ENCODE measurements at places on chromosomes 7 and 10. TPM values are rescaled to one million over a fixed set of nuclear protein-coding genes. Genes with fewer than 3 reads are reported as not detected.

- DNase-seq = no peak
- H3K27me3 ChIP-seq = no peaks in the 10 kb centered on the region
- no peak overlapping the region for H3K4me3 ChIP-seq
- no peaks in the 10 kb centered on the region for H3K36me3 ChIP-seq
- no peaks in the 10 kb centered on the region for H3K4me1 ChIP-seq
- H3K27ac ChIP-seq = no peak overlapping the region
Measured at GRCh38 chr7:131895541-131896164, 339.2 kb upstream of the PODXL start.

GRCh38 chr10:62059217-62059920 is 157.9 kb downstream of the ARID5B start:
- no peak for DNase-seq
- no peaks in the 10 kb centered on the region for H3K27me3 ChIP-seq
- no peak overlapping the region for H3K27ac ChIP-seq

- H3K4me1 ChIP-seq = no peaks in the 10 kb centered on the region
- DNase-seq = no peak
- no peaks in the 10 kb centered on the region for H3K36me3 ChIP-seq
Measured at GRCh38 chr10:99917963-99918825, 91.6 kb downstream of the DNMBP start.

DNA sequence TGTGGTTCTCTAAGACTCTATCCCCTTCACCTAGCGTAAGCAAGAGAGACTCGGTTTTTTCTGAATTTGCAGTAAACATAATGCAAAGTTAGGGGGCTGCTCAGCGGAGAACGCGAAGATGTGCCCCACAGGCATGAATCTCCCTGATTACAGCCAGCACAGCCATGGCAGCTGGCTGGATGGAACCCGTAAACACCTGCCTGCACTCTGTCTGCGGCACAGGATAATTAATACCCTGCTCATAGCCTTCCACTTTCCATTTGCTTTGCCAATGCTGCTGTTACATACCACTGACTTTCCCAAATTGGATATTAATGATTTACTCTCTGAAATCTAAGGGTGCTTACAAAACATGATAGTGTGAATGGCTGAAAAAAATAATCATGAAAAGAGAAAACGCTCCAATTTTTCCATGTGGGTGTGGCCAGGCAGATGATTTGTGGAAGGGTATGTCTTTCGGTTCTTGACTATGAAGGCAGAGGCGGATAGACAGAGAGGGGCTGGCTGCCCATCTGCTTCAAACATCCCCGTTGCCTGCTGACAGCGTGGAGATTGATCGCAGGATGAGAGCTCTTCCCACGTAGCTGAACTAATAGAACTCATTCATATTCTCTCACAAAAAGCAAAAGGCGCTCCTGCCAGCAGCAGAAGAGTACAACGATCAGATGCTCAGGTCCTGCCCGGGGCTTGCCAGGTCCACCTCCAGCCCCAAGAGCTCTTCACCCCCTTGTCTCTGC is 193.2 kb upstream of the GHITM start:
- H3K27me3 ChIP-seq = no peaks in the 10 kb centered on the region
- no peak overlapping the region for H3K27ac ChIP-seq
- DNase-seq = no peak

GRCh38 chr10:58838561-58839208 is 326.0 kb downstream of the BICC1 start:
- DNase-seq = no peak
- no peaks in the 10 kb centered on the region for H3K4me1 ChIP-seq

- no peak overlapping the region for H3K4me3 ChIP-seq
- H3K36me3 ChIP-seq = no peaks in the 10 kb centered on the region
- H3K4me1 ChIP-seq = peaks cover 42% of the 10 kb centered on the region
- DNase-seq = peak; percentile 25
- H3K27me3 ChIP-seq = peaks cover 16% of the 10 kb centered on the region
- H3K27ac ChIP-seq = peak overlapping the region; percentile 48
Measured at GRCh38 chr7:30163231-30163894, 28.6 kb downstream of the MTURN start.

GRCh38 chr7:119925581-119926289 is 347.2 kb upstream of the KCND2 start:
- no peak overlapping the region for H3K4me3 ChIP-seq
- no peaks in the 10 kb centered on the region for H3K36me3 ChIP-seq
- DNase-seq = peak; percentile 89
- peaks cover 7% of the 10 kb centered on the region for H3K4me1 ChIP-seq

GRCh38 chr10:102436312-102436711 is 3.9 kb upstream of the CUEDC2 start:
- H3K4me1 ChIP-seq = peaks cover 29% of the 10 kb centered on the region
- peak overlapping the region; percentile 78 for H3K27ac ChIP-seq
- H3K27me3 ChIP-seq = no peaks in the 10 kb centered on the region

DNA sequence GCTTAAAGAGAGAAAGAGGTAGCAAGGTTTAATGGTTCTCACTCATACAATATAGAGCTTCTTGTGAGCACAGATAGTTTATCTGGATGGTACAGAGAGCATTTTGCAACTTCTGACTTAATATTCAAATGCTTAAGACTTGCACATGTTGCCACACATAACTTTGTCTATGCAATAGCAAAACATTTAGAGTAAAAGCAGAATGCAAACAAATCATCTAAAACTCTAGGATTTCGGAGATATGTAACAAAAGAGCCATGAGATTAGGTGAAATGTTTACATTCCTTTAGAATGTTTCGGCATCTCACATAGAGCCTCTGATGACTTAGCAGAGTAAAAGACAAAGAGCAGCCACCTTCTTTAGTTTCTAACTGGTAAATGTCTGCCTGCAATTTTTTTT is 717.1 kb upstream of the LRRN3 start:
- no peak overlapping the region for H3K4me3 ChIP-seq
- no peaks in the 10 kb centered on the region for H3K4me1 ChIP-seq
- no peak overlapping the region for H3K27ac ChIP-seq
- H3K36me3 ChIP-seq = no peaks in the 10 kb centered on the region

DNA sequence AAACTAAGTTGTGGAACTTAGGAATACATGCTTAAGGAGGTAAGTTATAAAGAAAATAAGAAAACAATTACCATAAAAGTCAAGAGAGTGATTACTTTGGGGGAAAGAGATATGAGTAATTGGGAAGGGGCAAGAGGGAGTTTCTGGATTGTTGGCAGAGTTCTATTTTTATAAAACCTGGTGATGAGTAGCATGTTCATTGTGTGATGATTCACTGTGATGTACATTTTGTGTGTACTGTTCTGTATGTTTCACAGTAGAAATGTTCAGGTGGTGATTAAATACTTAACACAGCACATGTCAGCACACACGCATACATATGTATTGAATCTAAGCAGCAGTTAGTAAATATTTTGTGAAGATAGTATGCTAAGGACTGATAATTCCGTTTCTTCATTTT is 9.7 kb upstream of the OIT3 start:
- H3K4me1 ChIP-seq = no peaks in the 10 kb centered on the region
- H3K27ac ChIP-seq = no peak overlapping the region
- H3K36me3 ChIP-seq = no peaks in the 10 kb centered on the region
- DNase-seq = no peak
- no peak overlapping the region for H3K4me3 ChIP-seq

DNA sequence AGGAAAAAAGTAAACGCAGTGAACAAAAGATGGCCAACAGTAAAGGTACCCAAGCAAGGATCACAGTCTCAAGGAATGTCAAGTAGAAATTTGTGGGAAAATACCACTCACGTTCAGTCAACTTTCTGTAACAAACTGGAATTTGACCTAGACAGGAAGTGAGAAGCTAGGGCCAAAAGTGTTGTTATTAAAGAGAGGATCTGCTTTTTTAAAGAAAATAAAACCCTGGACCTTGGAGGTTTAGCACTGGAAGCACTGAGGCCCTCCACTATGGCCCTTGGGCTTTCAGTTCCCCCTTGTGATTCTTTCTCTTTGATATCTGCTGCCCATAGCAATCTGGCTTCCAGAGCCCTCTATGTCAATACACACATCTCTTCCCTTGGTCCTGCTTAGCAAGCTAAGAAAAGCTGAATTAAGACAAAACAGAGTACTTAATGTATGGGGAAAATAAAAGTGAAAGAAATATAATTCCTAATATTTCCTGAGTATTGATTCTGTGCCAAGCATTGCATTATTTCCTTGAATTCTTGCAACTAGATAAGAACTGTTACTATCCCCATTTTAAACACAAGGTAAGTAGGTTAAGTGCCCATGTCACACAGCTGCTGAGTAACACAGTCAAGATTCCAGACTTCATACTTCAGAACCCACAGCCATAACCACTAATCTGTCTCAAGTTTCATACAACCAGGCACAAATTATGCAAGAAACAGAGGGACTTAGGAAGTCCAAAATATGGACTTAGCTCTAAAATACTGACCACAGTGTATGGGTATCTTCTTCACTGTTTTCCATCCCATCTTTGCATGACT is 2.6 kb upstream of the ZNF438 start:
- peaks cover 3% of the 10 kb centered on the region for H3K27me3 ChIP-seq
- H3K4me3 ChIP-seq = no peak overlapping the region
- H3K36me3 ChIP-seq = no peaks in the 10 kb centered on the region
- H3K4me1 ChIP-seq = peaks cover 18% of the 10 kb centered on the region

GRCh38 chr7:104397442-104397841 is 69.0 kb downstream of the LHFPL3 start:
- H3K27ac ChIP-seq = no peak overlapping the region
- H3K4me3 ChIP-seq = no peak overlapping the region
- H3K4me1 ChIP-seq = no peaks in the 10 kb centered on the region
- DNase-seq = no peak

GRCh38 chr10:18293536-18294510 is 153.6 kb downstream of the CACNB2 start:
- peaks cover 5% of the 10 kb centered on the region for H3K27me3 ChIP-seq
- H3K27ac ChIP-seq = no peak overlapping the region
- H3K36me3 ChIP-seq = no peaks in the 10 kb centered on the region
- no peak overlapping the region for H3K4me3 ChIP-seq
- no peak for DNase-seq

GRCh38 chr10:91006752-91007346 is 86.0 kb upstream of the ANKRD1 start:
- no peaks in the 10 kb centered on the region for H3K36me3 ChIP-seq
- H3K27me3 ChIP-seq = no peaks in the 10 kb centered on the region
- no peak for DNase-seq
- no peaks in the 10 kb centered on the region for H3K4me1 ChIP-seq
- no peak overlapping the region for H3K4me3 ChIP-seq

DNA sequence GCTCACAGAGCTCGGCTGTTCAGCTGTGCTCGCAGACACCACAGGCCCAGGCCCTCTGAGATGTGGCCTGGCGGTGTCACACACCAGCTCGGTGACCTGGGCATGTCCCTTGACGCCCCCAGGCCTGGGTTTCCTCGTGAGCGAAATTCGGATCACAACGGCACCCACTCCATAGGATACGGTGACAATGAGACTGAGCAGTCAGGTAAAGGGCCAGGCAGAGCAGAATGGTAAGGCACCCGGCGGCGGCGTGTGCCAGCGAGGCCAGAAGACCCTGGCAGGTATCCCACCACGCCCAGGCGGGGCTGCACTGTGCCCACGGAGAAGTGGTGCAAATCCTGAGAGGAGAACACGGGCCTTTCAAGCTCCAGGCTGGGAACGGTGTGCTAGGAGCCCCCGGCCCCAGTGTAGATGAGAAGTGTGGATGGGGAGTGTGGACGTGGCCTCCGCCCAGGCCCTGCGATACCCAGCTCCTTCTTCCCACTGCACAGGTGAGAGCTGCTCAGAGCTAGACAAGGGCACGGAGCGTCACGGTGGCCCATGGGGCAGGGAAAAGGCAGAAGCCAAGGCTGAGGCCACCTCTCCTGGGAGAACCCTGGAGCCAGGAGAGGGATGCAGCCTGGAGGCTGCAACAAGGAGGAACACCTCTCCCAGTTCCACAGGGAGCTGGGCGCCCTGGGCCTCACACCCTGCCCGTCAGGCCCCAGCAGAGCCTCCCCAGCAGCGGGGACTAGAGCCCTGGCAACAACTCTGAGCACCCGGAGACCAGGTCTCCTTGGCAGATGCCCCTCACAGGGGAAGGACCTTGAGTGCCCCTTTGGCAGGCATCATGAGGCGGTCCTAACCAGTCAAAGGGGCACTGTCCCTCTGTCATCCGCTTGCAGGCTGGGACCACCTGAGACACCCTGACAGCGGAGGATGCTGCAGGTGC is 219.1 kb downstream of the MAD1L1 start:
- H3K36me3 ChIP-seq = peaks cover 12% of the 10 kb centered on the region
- DNase-seq = no peak
- H3K27me3 ChIP-seq = no peaks in the 10 kb centered on the region
- H3K4me3 ChIP-seq = no peak overlapping the region

GRCh38 chr7:24757353-24758275 is at the start of gene GSDME:
Gene GSDME, minus strand, starts transcription at chr7:24757464. Its CDS starts 7,690 bp downstream, at chr7:24749774.
- H3K27ac ChIP-seq = no peak within 1 kb of the TSS
- H3K4me1 ChIP-seq = peaks cover 14% of the 10 kb centered on the region
- peak within 1 kb of the TSS; percentile 39 for H3K4me3 ChIP-seq
- no peaks in the 10 kb centered on the region for H3K36me3 ChIP-seq
- peaks cover 22% of the 10 kb centered on the region for H3K27me3 ChIP-seq
- peak; percentile 36 for DNase-seq

DNA sequence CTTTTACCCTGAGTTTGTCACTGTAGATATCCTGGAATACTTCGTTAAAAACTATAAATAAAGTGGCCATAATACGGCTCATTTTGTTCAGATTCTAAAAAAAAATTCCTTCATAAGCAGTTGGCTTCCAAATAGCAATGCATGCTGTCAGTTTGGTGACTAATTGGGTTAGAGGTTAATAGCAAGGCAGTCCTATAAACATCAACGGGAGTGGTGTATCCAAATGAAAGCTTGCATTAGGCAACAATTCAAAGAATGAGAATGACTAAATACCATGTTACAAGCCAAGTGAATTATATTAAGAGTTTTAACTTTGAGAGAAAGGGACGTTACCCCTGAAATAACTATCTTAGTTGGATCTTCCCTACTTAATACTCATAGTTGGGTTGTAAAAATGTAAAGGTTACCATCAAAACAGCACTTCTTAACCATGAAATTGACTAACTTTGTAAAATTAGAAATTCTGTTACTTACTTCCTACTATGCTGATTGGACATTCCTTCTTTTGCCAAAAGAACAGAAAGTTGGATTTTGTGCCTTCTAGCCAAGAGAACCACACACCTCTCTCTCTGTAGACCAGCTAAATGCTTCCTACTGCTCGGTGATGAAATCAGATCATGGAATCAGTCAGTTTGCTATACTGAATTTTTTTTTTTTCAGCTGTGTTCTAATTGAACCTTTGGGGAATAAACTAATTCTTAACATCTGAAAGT is 98.0 kb downstream of the KAT6B start:
- no peak overlapping the region for H3K4me3 ChIP-seq
- no peak overlapping the region for H3K27ac ChIP-seq
- H3K27me3 ChIP-seq = no peaks in the 10 kb centered on the region
- H3K4me1 ChIP-seq = peaks cover 9% of the 10 kb centered on the region

DNA sequence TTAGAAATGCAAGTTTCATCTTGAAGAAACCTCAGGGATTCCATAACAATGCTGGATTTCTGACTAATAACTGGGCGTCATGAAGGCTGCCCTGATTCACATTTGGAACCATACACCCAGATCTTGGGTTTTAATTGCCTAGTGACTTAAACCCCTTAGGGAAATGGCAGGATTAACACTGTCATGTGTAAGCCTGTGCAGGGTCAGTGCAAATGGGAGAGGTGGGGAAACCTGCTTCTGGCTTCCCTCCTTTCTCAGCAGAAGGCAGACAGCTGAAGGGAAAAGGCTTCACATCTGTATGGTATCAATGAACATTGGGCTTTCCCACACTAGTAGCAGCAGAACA is 364.2 kb downstream of the ANKRD30A start:
- H3K27me3 ChIP-seq = no peaks in the 10 kb centered on the region
- no peaks in the 10 kb centered on the region for H3K36me3 ChIP-seq
- H3K4me3 ChIP-seq = no peak overlapping the region
- no peaks in the 10 kb centered on the region for H3K4me1 ChIP-seq

Gene CPA2
- total RNA-seq = 0.84 TPM

Gene SH2B2
- 0.34 TPM for total RNA-seq

Gene WEE2
- not detected for total RNA-seq

Gene ZNF239
- 13.7 TPM for total RNA-seq

Gene CXCL12
- total RNA-seq = 0.18 TPM

Gene GCK
- 0.11 TPM for total RNA-seq

Gene CYP3A4
- total RNA-seq = 0.07 TPM

Gene NKX1-2
- 0.04 TPM for total RNA-seq
